ENCODE measurements at places on chromosomes 3 and 15.

DNA sequence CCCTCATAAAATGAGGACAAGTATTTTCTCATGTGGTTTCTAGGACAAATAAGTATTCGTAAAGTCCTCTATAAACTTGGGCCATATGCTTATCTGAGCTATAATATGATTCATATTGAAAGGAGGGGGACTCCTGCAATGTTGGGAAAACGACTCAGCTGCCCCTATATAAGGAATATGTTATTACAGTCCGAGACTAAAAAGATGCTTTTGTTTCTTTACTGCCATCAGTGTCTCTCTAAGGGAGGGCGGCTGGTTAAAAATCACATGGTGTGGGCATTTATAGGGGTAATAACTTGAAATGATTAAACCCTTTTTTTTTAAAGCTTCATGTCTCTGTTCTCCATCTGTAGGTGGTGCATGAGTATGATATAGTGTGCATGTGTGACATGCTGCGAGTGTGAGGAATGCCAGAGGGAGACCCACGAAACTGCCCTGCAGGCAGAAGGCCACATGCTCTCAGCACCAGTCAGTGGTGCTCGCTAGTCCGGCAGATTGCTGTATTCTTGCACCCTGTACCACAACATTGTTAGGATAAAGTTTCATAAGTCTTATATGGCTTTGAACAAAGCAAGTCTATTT lies 256.0 kb upstream of the CTDSPL start:
- DNase-seq: no peak

DNA sequence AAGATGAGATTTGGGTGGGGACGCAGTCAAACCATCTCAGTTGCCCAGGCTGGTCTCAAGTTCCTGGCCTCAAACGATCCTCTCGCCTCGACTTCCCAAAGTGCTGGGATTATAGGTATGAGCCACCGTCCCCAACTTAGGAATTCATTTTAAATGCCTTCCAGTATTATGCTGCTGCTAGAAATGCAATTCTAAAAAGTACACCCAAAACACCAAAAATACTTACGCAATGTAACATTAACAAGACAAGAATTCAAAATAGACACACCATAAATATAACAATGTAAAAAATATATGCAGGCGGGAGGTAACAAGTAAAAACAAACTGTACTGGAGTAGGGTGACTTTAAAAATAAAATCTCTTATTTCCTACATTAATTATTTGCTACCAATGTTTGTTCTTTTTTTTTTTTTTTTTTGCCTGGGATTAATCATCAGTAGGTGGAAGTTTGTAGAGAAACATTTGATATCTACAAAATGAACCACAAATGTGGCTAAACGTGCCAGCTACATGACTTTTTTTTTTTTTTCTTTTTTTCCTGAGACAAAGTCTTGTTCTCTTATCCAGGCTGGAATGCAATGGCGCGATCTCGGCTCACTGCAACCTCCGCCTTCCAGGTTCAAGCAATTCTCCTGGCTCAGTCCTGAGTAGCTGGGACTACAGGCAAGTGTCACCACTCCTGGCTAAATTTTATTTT lies 56.8 kb downstream of the SETMAR start:
- DNase-seq: no peak

DNA sequence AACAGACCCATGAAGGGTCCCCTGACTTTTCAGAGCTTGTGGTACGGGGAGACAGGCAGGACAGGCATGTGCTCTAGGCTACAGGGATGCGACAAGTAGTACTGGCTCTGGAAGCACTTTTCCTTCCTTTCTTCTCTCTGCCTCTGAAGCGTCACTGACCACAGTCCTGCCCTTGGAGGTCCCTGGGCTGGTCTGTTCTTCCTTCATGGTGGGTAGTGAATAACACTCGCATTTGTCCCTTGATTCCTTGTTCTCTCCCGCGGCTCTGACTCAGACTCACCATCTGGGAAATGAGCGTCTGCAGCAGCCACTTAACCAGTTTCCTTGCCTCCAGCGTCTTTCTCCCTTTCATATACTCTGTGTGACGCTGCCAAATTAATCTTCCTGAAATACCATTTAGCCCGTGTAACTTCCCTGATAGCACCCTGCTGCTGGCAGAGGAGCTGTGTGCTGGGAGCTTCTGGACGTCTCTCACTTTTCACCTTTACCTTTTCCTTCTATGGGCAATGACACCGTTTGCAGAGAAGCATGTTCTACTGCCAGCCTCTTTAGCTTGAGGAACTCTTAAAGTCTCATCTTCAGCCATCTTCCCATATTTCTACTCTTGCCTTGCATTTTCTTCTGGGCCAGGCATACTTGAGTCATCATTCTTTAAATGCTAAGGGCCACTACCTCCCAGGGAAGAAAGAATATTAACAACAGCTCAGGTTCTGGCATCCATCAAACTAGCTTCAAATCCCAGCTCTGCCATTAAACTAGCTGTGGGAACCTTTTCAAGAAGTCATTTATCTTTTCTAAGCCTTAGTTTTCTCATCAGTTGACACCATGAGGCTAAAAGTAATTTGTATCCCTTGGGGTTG lies 33.6 kb downstream of the TMEM45A start:
- DNase-seq: peak; percentile 20

- DNase-seq: no peak
Observed at GRCh38 chr3:128447561-128448013, 19.1 kb downstream of the DNAJB8 start.

GRCh38 chr15:32889214-32889613 lies 171.4 kb downstream of the GREM1 start:
- no peak for DNase-seq

- no peak for DNase-seq
Observed at GRCh38 chr3:19970327-19970726, 23.4 kb downstream of the RAB5A start.

DNA sequence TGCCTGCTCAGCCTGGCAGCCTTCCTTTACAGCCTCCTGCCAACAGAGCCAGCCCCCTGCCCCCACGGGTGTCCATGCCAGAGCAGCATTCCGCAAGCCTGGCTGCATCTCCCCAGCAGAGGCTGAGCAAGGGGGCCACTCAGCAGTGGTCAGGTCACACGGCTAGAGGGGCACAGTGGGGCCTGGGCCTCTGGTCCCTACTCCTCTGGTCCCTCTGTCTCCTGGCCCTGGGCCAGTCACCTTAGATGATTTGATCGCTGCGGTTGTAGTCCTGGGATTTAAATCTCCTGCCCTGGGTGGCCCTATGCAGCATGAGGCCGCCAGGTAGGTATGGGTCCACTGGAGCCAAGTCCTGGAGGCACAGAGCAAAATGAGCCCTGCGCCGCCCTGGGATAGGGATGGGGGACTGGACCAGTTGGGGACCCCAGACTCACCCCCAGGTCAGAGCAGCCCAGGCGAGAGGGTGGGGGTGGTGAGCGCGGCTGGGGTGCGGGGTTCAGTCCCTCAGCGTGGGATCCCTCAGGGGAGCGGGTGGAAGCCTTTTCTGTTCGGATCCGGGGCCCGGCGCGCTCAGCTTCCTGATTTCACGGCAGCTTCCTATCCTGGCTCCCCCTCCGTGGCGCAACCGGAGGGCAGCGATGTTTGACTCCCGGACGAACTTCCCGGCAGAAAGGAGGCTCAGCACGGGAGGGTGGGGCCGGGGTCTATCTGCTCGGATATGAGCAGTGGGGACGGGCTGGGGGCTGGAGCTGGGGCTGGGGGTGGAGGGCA lies at the start of gene ZBTB47:
Gene ZBTB47, plus strand, starts transcription at position 138 of the 771 bp plus-strand sequence. CDS start 4,659 bp downstream, outside the sequence.
- DNase-seq: no peak

- no peak for DNase-seq
Observed at GRCh38 chr3:161939918-161940620, 443.5 kb downstream of the OTOL1 start.

GRCh38 chr3:162774613-162775100 lies 1278.0 kb downstream of the OTOL1 start:
- no peak for DNase-seq

- no peak for DNase-seq
Observed at GRCh38 chr3:133023362-133023761, 14.8 kb upstream of the TMEM108 start.

GRCh38 chr15:83064859-83065258 lies 2.2 kb downstream of the BTBD1 start:
- DNase-seq: no peak

- no peak for DNase-seq
Observed at GRCh38 chr3:172259111-172259541, 189.1 kb downstream of the GHSR start.

DNA sequence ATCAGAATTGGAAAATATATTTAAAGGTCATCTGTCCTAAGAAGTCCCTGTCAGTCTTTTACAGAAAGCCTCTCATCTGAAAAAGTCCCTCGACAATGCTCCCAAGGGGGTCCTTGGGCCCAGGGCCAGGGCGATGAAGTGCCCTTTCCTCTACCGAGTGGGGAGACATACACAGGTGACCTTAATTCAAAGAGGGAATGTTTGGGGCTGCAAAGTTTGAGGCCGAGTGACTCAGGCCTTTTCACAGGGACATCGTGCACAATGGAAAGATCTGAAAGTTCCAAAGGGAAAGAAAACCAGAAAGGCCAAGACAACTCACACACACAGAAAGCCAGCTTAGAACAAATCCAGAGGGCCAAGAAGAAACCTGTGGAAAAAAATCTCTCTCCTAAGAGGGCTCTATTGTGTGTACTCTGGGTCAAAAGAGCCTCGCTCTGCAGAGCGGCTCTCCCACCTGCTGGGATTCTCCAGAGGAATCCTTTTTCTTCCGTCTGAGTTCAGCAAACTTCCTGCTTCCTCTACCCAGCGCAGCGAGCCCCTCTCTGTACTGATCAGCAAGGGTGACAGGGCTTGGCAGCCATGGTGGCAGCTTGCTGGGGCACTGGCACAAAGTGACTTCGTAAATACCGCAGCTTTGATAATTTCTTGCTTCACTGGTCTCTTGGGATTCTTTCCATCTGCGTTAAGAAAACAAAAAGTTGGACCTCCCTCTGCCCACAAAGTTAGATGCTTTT lies 259.1 kb downstream of the OPA1 start:
- DNase-seq: no peak

DNA sequence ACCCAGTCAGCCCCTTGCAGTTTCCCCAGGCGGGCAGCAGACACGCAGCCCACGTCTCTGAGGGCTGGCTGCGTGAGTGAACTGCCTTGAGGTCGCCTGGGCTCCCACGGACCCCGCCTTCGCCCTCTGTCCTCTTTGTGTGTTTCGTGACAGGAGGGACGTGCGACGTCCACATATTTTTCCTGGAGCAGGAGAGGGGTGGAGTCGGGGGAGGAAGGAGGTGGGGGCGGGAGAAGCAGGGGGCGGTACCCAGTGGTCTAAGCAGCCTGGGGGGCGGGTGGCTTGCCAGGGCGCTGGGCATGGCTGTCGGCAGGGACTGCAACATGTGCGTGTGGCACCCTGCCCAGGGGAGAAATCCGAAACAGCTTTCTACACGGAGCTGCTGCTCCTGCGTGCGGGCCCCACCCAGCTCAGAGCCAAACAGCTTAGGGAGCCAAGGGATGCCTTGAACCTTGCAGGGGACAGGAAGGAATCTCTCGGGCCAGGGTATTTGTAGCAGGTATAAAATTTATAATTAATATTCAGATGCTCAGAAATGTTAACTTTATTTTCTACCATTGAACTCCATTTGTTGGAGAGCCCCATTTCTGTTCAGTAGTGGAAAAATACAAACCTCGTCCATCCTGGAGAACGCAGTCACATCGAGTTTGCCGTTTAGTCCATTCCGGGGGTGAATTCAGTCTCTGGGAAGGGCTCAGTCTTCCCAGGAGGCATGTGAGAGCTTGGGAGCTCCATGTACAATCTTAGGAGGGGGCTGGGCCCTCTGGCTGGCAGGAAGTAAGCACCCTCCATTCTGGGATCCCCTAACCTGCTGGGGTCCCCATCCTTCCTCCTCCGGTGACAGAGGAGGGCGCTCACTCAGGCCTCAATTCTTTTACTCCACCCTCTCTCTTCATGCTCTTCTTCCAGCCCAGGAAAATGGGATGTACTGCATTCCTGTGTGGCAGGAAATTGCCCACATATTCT lies 79.1 kb upstream of the MEF2A start:
- peak; percentile 62 for DNase-seq

GRCh38 chr3:19346759-19347158 lies 198.4 kb downstream of the KCNH8 start:
- DNase-seq: no peak

DNA sequence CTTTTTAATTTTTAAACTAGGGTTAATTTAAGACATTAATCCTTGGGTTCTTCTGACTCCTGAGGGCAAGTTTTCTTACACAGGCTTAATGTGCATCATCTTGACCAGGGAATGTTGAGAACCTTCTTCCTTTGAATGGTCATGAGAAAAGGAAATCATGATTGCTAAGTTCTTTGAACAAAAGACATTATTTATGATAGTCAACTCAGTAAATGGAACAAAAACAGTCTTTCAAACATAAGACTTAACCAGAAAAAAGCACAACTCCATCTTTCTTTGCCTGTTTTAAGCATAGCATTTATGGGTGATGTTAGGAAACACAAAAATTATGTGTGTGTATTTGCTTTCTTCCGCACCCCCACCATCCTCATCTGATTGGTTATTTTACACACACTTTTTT lies 5.4 kb downstream of the TLNRD1 start:
- DNase-seq: no peak

GRCh38 chr15:82995938-82996337 lies 9.9 kb downstream of the RAMAC start:
- DNase-seq: no peak

- no peak for DNase-seq
Observed at GRCh38 chr15:83899670-83900069, 245.7 kb downstream of the ADAMTSL3 start.

DNA sequence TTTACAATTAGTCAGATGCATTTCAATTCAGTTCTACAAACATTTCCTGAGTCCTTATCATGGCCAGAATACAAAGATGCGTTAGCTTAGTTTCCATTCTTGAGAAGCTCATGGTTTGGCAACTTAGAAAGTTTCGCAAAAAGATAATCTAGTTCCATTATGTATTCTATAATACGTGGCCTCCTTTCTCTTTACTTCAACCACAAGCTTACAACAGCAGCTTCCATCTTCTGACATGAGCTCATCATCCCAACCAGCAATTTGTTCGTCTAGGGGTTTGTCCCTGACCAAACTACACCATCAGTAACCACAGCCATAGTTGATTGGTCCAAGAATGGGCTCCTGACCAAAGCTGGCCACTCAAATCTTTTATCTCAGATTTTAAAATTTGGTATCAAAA lies 267.6 kb upstream of the TBC1D5 start:
- no peak for DNase-seq

GRCh38 chr3:43423639-43424038 lies 137.3 kb downstream of the SNRK start:
- no peak for DNase-seq

- no peak for DNase-seq
Observed at GRCh38 chr3:180409170-180409569, 192.8 kb upstream of the TTC14 start.

GRCh38 chr15:39407116-39407515 lies 173.8 kb upstream of the THBS1 start:
- no peak for DNase-seq
